Activated effector memory CD4-positive, alpha-beta T cell treated with Interleukin-2 at 50 U/mL for 16 hours (primary cell): ENCODE measurements at places on chromosomes 12 and 14.

DNA sequence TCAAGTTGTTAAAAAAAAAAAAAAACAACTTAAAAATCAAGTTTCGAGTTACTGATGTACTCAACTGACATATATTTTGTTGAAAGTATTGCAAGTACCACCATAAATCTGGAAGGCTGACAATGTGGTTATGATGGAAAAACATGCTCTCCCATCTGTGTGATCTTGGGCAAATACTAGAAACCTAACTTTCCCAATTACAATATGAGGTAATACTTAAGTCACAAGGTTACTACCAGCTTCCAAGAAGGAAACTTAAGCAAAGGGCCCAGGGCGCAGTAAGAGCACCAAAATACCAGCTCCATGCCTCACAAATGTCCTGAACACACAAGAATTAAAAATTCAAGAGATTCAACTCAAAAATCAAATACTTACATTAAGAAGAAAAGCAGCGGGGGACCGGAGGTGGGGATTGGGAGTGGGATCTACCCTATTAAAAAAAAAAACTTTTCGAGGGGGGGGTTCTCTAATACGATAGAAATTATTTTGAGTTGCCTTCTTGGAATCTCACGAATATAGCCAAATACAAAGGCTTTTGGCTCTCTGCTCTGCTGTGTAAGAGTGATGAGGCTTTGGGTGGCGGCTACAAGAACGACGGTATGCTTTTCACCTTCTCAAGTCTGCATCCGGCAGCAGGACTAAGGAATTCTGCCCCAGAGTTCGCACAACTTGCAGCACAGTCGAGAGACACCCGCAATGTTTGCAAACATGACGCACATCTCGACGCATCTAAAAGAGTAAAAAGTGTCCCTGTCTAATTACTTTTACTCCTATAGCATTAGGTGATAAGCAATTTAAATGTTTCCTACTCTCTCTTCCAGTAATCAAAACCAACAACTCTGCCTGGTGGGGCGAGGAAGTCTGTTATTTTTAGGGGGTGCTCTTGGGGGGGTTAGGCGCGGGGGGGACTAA, 1.1 kb downstream of the SAV1 start:
- peak; percentile 8 for DNase-seq

DNA sequence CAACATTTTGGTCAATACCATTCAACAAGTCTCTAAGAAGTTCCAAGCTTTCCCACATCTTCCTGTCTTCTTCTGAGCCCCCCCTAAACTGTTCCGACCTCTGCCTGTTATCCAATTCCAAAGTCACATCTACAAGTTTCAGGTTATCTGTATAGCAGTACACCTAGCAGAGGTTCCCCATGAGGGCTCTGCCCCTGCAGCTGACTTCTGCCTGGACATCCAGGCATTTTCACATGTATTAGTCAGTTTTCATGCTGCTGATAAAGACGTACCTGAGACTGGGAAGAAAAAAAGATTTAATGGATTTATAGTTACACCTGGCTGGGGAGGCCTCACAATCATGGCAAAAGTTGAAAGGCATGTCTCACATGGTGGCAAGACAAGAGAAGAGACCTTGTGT, 10.2 kb upstream of the PLA2G1B start:
- no peak for DNase-seq

DNA sequence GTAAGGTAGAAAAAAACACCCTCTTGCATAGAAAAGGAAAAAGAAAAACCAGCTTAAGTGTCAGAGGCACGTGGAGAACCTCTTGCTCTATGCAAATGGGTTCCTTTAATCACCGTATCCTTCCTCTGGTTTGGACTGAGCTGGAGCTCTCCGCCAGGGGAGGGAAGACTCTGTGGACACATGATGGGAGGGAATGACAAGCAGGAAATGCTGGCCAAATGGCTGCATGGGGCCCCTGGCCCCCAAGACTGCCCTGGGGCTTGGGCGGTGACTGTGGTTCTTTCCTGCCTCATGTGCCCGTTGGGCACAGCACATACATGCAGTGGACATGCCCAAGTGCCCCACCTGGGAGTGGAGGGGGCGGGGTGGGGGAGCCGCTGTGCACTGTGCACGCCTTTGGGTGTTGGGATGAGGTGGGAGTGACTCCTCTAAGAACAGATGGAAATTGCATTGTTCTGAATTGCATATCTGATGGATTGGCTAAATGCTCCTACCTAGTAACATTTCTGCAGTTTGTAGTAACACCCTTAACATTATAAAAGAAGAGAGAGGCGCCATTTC, 166.4 kb upstream of the AVPR1A start:
- DNase-seq, result no peak

- no peak for DNase-seq
Observed at GRCh38 chr12:131133994-131134393, 180.3 kb downstream of the ADGRD1 start.

DNA sequence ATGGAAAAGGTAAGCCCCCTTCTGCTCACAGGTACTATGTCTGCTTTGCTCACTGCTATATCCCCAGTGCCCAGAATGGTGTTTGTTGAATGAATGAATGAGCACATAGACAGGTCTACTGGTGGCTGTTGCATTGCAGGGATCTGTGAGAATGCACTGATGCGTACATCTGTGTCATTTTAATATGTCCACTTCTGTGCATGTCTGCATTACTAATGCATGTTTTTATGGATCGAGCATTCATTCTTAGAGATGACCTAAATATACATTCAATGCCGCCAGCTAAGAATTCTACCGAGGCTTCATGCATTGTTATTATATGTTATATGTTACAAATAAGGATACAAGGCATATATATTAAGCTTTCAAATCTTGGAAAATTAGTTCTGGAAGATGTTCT, 73.8 kb downstream of the SPRING1 start:
- no peak for DNase-seq

GRCh38 chr14:61322799-61323290, 1.5 kb downstream of the PRKCH start:
- DNase-seq, result no peak

- no peak for DNase-seq
Observed at GRCh38 chr14:74921987-74922751, 891 bp downstream of the RPS6KL1 start.

- no peak for DNase-seq
Observed at GRCh38 chr14:22282417-22282816, 306.6 kb downstream of the DAD1 start.

- no peak for DNase-seq
Observed at GRCh38 chr12:44525806-44526654, 350.1 kb downstream of the NELL2 start.

DNA sequence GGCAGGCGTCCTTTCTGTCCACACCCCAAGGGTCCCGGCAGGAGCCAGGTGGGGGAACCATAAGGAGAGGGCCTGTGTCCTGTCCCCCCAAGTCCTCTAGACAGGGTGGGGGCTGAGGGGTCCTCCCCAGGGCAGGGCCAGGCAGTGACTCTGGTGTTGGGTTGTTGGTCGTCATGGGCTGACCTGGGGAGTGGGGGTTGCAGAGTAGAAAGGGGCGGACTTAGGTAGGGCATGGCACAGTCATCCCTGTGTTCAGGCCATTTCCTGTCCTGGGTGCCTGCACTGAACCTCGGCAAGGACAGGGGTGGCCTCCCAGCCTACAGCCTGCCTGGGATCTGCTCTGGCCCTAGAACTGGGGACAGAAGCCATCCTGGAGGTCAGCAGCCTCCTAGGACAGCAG, 356.2 kb downstream of the TMEM121 start:
- DNase-seq, result no peak

- DNase-seq, result no peak
Observed at GRCh38 chr12:2256453-2256852, 203.7 kb downstream of the CACNA1C start.

- no peak for DNase-seq
Observed at GRCh38 chr12:65941388-65941787, 117.1 kb downstream of the HMGA2 start.

- DNase-seq, result no peak
Observed at GRCh38 chr12:68137335-68137830, 22.2 kb downstream of the IFNG start.

- no peak for DNase-seq
Observed at GRCh38 chr14:23610090-23610814, 25.9 kb upstream of the DHRS2 start.

DNA sequence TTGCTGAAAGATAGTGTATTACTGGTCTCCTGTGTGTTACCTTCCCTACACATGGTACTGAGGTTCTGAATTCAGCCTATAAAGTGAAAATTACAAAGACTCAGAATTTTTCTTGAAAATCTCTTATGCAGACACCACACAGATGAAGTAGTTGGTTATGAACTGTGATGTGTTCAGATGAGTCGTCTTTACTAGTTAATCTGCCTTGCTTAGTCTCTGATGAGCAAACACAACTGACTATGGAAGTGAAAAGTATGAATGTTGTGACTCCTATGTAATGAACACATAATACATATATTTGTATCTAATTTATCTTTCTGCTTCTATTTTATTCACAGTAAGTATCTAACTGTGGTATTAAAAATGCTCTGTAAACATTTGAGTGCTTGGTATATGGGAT, 4.7 kb downstream of the MTERF2 start:
- no peak for DNase-seq

DNA sequence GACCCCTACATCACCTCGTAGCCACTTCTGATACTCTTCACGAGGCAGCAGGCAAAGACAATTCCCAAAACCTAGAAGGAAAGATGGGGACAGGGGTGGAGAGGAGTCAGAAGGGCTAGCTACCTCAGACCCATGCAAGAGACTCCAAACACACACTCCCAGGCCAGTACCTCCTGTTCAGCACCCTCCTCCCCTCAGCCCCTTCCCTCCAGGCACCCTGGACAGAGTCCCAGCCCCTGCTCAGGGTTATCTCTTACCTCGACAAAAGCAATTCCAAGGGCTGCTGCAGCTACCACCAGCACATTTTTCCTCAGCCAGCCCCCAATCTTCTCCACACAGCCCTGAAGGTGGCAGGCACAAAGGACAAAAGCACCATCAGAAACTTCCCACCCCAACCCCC, 3.3 kb downstream of the CD63 start:
- DNase-seq, result no peak

GRCh38 chr12:5577211-5577612, 145.3 kb downstream of the NTF3 start:
- no peak for DNase-seq

GRCh38 chr12:16228067-16228466, 49.4 kb downstream of the SLC15A5 start:
- DNase-seq, result no peak

DNA sequence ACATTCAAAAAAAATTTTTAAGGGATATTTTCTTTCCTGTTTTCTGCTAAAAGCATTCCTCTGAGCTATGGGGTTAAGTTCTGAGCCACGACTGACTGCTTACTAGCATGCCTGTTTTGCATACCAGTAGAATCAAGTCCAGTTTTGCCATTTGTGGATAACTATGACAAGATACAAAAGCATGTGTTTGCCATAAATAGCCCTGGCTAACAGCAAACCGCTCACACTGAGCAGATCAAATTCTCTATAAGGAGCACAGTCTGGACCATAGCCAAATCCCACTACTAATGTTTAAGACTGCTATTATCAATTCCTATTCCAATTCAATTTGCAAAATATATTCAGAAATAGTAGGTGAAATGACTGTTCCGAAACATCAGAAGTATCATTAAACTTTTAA, 3.2 kb downstream of the CFL2 start:
- DNase-seq, result no peak

DNA sequence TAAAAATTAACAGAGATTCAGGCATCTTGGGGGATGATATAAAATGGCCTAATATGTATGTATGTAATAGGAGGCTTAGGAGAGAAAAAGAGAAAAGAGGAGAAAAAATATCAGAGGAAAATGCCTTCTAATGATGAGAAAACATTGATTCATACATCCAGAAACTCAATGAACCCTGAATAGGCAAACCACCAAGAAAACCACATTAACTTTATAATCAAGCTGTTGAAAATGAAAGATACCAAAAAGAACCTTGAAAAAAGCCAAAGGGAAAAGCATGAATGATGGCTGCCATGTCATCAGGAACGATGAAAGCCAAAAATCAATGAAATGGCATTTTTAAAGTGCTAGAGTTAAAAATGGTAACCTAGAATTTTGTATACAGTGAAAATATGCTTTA, 180.2 kb downstream of the EPS8 start:
- no peak for DNase-seq
